ENCODE measurements at places on chromosomes 2 and 18. TPM values are rescaled to one million over a fixed set of nuclear protein-coding genes. Genes with fewer than 3 reads are reported as not detected.

Gene RNU2-63P
- total RNA-seq: not detected

GRCh38 chr2:29307519-29307918, 192.3 kb downstream of the CLIP4 start:
- DNase-seq: no peak

DNA sequence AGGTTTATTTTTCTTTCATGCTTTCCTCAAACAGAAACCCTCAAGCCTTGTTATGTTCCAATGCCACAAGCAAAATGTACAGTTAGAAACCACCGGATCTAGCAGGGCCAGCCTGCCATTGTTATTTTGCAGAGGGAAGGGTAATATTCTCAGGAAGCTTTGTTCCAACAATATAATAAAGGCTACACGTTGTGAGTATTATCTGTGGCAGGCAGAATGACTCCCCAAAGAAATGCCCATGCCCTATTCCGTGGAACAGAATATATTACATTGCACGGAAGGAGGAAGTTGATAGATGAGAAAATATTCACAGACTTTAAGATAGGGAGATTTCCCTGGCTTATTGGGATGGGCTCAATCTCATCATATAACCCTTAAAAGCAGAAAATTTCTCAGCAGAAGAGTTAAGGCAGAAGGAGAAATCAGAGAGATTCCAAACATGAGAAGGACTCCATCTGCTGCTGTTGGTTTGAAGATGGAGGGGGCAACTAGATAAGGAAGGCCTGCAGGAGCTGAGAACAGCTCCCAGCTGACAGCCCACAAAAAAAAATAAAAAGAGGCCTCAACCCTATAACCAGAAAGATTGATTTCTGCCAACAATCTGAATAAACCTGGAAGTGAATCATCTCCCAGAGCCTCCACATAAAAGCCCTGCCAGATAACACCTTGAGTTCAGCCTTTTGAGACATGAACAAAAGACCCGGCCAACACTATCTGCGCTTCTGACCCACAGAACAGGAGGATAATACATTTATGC, 466.6 kb downstream of the LPIN1 start:
- DNase-seq: peak; percentile 24

DNA sequence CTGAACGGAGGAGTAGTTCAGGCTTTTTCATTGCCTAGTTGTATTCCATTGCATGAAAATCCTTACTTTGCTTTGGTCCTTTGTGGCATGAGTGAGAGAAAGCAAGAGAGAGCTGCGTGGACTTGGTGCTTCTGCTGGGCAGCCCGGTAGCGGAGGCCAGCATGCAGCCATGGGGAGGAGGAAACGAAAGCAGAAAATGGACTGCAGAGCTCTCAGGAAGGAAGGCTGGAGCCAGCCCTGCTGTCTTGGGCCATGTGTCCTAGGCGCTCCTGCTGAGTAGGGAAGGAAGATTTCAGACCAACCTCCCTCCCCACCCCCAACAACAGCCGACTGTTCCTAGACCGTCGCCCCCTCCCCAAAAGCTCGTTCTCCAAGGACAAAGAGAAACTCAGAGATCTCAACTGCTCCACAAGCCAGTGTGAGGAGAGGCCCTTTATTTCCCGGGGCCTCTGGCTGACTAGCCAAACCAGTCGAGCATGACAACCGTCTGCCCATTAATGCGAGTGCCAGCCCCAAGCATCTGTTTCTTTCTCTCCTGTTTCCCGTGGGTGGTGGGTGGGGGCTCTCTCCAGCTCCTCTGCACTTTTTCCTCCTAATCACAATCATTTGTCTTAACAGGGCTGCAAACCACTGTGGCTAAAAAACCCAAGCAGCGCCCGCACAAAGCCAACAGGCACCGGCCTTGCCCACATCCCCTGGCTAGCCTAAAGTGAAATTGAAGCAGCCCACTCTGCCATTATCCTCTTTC, 66.8 kb upstream of the FZD7 start:
- DNase-seq: no peak

GRCh38 chr18:23563377-23564043, 22.8 kb downstream of the NPC1 start:
- DNase-seq: no peak
